ENCODE measurements at places on chromosomes 3 and 15. TPM values are rescaled to one million over a fixed set of nuclear protein-coding genes. Genes with fewer than 3 reads are reported as not detected.

Gene PSTPIP1
- total RNA-seq: 0.67 TPM

- DNase-seq: no peak
These were observed 25.3 kb downstream of the ACSBG1 start for GRCh38 chr15:78208887-78209645.

GRCh38 chr3:21795152-21795837 lies 44.3 kb upstream of the ZNF385D start:
- DNase-seq: no peak

GRCh38 chr3:98563661-98564281 lies 29.6 kb downstream of the CPOX start:
- peak; percentile 74 for DNase-seq

- DNase-seq: no peak
These were observed 112.9 kb downstream of the ISL2 start for GRCh38 chr15:76449455-76449854.

GRCh38 chr3:171620825-171621434 lies 160.7 kb upstream of the TNIK start:
- DNase-seq: peak; percentile 11

DNA sequence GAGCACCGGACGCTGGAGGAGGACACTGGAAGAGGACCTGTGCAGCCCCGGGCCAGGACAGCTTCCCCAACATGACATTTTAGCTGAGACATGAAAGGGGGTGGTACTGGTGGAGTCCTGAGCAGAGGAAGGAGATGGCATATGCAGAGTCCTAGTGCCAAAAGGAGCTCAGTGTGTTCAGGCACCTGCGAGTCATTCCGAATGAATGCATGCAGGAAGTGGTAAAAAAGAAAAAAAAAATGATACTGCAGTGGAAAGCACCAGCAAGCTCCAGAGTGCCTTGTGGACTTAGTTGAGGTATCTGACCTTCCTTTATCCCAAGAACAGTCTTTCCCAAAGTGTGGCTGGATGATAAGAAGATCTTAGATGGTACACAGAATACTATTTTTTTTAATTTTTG lies 6.6 kb upstream of the ZNF148 start:
- DNase-seq: peak; percentile 68

Gene GOLGA8R
- total RNA-seq: 1.5 TPM

Gene TMEM207
- not detected for total RNA-seq

Gene CCDC174
- total RNA-seq: 39.0 TPM

GRCh38 chr3:12507591-12508281 lies 23.5 kb downstream of the TSEN2 start:
- DNase-seq: peak; percentile 55

GRCh38 chr3:120147072-120147871 lies 53.0 kb upstream of the GSK3B start:
- peak; percentile 61 for DNase-seq

GRCh38 chr3:105466495-105467404 lies 100.0 kb downstream of the ALCAM start:
- no peak for DNase-seq

Gene ROPN1
- total RNA-seq: 0.92 TPM

DNA sequence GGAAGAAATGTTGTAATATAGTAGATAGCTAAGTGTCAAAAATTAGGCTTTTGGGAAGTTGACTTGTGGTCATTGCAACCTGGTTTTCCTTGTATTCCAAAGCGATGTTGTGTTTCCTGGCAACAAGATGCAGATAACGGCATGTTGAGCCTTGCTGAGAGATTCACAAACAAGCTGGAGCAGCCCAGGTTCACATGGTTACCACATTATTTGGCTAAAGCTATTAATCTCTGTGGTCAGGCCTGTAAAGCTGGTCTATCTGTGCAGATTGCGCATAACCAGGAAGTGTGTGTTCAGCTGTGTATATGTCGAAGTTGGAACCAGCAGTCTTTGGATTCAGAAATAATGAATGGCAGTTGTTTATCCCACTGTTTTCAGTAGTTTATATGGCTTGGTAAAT lies 6.6 kb downstream of the TIPARP start:
- peak; percentile 97 for DNase-seq

GRCh38 chr3:175598740-175599139 lies 739.6 kb downstream of the NAALADL2 start:
- peak; percentile 51 for DNase-seq

GRCh38 chr15:66906668-66907614 lies 158.5 kb upstream of the SMAD3 start:
- no peak for DNase-seq

- DNase-seq: no peak
These were observed 8.2 kb upstream of the ZNF660 start for GRCh38 chr3:44576613-44577012.

Gene CX3CR1
- not detected for total RNA-seq

DNA sequence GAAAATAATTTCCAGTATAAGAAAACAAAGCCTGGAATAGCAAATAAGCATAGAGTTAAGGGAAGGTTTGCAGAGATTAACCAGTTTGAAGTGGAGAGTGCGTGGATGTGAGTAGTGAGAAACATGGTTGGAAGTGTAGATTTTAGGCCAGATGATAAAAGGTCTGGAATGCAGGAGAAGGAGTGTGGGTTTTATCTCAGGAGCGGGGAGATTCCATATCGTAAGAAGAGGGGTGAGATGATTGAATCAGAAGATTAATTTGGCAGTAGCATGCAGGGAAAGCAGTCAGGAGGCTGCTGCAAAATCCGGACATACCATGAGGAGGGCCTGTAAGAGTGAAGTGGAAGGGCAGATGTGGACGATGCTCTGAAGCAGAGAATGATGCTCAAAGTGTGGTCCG lies 13.7 kb downstream of the PPARG start:
- no peak for DNase-seq

DNA sequence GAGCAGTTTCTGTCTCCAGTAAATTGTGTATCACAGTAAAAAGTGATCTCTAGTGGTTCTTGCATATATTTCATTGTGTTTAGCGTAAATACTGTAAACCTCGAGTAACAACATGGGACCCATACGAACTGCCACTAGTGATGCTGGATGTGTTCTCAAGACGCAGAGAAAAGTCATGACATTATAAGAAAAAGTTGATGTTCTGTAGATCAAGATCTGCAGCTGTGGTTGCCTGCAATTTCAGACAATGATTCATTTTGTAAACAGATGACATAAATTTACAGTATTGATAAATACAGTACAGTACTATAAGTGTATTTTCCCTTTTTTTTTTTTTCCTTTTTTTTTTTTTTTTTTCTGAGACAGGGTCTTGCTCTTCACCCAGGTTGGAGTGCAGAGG lies 100.1 kb downstream of the DPH6 start:
- peak; percentile 23 for DNase-seq

DNA sequence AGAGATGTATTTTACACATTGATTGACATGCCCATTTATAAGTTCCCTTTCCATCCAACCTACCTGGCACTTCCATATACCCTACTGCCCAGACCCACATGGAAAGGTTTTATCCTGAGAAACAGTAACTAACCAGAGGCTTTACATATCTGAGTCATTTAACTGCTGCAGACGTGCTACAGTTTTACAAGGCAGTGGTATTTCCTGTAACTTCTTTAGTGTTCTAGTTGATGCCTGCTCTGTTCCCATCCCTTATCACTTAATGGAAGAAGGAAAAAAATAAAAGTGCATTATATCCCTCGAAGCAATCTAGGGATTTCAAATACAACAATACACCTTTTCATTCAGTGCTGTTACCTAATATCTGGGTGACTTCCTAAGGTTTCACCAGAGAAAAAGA lies 107.1 kb downstream of the TMCO5A start:
- DNase-seq: peak; percentile 79

Gene COL6A6
- total RNA-seq: not detected

Gene RGMA
- 0.64 TPM for total RNA-seq

- peak; percentile 39 for DNase-seq
These were observed 16.6 kb upstream of the EXOG start for GRCh38 chr3:38479431-38480092.

GRCh38 chr3:119240101-119240590 lies 532 bp downstream of the B4GALT4 start:
- DNase-seq: peak; percentile 17

DNA sequence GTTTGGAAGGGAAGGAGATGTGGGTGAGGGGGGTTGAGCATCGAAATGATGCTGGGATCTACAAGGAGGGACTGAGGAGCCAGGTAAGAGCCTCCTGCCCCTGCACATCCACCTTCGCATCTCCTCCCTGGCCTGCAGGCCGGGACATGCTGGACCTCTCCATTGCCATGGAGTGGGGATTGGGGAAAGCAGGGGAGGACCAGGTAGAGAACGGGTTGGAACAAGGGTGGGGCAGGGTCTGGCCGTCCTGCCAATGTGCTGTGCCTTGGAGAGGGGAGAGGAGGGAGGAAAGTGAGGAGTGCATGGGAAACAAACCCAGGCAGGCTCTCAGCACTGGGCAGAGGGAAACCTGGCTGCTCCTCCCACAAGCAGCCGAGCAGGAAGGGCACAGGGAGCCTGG lies 10.6 kb downstream of the PLA2G4B start:
- DNase-seq: peak; percentile 32

DNA sequence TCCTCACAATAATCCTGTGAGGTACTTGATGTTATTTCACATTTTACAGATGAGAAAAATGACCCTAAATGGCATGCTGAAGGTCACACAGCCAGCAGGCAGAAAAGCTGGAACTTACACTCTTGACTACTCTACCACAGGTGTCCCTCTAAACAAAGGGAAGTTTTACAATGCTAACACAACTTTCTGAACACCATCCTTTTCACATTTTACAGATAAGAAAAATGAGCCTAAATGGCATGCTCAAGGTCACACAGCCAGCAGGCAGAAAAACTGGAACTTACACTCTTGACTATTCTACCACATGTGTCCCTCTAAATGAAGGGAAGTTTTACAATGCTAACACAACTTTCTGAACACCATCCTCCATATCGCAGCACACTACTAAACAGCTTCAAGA lies 35.6 kb downstream of the TMCC1 start:
- no peak for DNase-seq

DNA sequence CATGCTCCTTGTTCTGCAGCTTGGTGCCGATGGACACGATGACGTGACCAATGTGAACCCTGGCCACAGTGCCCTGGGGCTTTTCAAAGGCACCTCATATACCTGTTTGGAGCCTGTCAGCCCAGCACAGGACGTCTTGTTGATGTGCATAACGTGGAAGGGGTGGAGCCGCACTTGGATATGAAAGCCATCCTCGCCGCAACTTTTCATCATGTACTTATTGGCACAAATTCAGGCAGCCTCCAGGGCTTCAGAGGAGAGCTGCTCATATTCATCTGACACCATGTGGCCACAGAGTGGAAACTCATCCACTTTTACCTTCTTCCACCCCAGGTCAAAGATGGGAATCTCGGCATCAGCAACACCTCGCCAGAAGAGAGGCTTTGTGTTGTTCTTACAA lies 24.7 kb downstream of the POPDC2 start:
- no peak for DNase-seq

- peak; percentile 6 for DNase-seq
These were observed 120.7 kb upstream of the LINGO1 start for GRCh38 chr15:77753281-77753873.

Gene ZNF860
- 3.2 TPM for total RNA-seq

Gene ECT2
- total RNA-seq: 24.5 TPM

Gene CLSTN2
- total RNA-seq: 2.0 TPM

DNA sequence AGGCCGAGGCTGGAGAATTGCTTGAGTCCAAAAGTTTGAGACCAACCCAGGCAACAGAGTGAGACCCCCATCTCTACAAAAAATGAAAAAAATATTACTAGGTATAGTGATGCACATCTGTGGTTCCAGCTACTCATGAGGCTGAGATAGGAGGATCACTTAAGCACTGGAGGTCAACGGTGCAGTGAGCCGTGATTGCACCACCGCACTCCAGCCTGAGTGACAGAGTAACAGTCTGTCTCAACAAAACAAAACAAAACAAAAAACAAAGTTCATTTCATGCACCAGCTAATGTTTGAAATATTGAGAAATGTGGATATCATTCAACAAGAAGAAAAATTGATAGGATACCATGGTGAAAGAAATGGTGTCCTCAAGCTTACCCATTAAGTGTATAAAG lies 450.5 kb upstream of the TPRG1 start:
- DNase-seq: no peak

DNA sequence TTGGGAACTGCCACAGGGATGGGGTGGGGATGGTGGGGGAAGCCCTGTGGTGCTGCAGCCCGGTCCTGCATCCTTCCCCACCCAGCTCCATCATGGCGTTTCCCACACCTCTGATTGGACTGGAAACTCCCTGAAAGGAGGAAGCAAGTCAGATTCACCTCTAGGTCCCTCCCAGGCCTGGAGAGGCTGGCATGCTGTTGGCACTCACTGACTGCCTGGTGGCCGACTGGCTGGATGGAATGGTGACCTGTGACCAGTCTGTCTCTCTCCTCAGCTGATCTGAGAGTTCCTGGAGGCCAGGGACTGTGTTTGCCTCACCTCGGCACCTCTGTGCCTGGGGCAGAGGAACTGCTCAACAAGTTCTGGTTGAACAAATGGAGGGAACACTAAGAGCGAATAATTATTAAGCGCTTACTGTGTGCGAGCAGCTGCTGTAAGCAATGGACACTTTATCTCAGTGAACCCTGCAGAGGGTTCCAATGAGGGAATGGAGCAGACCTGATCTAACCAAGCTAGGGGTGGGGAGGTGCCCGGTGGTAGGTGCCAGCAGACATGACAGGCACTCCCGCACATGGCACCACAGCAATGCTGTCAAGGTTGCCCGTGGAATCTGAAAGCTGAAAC lies 3.5 kb upstream of the HHATL start:
- no peak for DNase-seq

DNA sequence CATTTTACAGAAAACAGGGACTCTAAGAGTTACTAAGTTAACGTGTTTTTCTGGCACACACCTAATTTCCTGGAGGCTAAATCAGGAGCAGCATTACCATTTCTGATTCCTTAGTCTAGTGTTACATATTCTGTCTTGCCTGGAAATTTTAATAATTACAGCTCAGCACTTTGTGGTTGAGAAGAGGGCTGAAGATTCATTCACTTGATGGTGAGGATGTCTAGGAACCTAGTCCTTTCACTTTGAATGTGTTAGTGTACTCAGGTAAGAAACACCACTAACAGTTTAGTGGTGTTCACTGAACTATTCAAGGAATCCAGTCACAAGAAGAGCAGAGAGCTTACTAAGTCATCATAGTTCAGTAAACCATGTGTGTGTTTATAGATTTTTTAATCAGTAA lies 102.8 kb downstream of the STT3B start:
- no peak for DNase-seq

DNA sequence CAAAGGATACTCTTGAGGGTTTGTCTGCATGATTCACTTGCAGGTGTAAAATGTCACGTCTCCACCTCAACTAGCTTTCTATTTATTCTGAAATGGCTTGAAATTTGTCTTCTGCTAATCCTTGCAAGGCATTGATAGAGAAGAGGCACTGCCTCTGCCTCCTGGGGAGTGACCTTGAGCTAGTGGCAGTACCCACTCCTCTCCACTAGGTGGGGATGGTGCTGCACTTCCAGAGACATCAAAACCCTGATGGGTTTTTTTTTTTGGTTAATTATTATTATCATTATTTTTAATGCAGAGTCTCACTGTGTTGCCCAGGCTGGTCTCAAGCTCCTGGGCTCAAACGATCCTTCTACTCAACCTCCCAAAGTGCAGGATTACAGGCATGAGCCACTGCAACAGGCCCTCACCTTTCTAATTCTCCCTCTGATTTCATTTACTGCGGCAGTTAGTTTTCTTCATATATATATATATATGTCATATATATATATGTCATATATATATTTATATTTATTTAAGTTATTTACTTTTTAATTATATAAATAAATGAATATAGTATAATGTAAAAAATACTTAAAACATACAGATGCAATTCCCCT lies 117.6 kb upstream of the EIF1B start:
- DNase-seq: peak; percentile 35

GRCh38 chr3:138271189-138271794 lies 58.4 kb downstream of the NME9 start:
- DNase-seq: no peak

GRCh38 chr3:71589132-71589531 lies 5.6 kb upstream of the FOXP1 start:
- DNase-seq: no peak

Data from mammary epithelial cell (primary cell).